ENCODE measurements at places on chromosomes 6 and 20.

GRCh38 chr20:53974785-53975555 is 95.4 kb downstream of the BCAS1 start:
- no peak for DNase-seq

DNA sequence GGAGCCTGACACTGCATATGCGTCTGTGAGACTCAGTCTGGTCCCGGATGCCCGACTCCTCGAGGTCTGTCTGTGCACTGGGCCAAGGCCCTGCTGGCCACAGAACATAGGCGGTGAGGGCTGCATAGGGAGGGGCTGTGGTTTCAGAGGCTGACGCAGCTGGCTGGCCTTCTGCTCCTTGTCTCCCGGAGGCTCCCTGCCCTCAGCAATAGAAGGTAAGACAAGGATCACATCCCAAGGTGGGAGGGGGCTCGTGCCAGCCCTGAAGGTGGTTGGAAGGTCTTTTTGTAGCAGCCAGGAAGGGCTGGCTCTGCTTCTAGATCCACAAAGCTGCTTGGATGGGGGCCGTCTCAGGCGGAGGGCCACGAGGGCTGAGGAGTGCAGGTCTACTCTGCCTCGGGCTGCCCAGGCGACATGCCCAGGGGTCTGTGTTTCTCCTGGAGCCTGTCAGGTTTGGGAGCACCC is 239.8 kb upstream of the SULF2 start:
- peak; percentile 97 for DNase-seq

GRCh38 chr6:166001359-166001758 is 166.3 kb downstream of the TBXT start:
- no peak for DNase-seq

GRCh38 chr6:18562726-18563125 is 175.6 kb downstream of the RNF144B start:
- no peak for DNase-seq

GRCh38 chr6:118551063-118552053 is 3.3 kb downstream of the PLN start:
- DNase-seq = peak; percentile 73

DNA sequence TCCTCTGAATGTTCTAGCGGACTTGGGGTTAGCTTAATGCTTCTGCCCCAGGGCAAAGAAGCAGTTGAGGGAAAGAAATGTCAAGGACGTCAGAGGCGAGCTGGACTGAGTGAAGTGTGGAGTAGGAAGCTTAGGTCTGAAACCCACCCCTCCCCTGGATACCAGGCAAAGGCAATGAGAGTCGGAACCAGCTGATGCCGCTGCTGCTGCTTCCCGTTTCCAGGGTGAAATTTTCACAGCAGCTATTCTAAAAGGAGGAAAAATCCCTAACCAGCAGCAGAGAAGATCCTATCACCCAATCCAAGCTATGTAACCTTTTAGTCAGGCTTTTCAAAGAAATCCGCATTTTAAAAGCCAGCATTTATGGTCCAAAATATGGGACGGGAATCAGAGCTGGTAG is 564.3 kb downstream of the LMBRD1 start:
- no peak for DNase-seq

GRCh38 chr6:106360989-106361430 is 493 bp downstream of the CRYBG1 start:
- DNase-seq = no peak

DNA sequence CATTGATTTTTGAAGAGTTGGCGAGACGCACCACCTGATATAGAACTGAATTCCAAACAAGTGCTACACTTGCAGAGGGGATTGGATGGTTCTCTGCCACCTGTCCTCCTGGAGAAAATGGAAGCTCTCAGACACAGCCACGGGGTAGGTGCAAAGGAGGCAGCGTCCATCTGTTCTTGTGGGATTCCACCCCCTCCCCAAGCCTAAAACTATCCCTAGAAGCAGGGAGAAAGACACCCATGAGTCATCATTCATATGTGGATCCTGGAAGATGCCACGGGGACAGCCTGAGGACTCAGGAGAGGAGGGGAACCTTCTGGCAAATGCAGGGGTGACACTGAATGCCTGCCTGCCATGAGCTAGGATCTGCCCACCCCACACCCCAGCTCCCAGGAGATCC is 171.3 kb upstream of the CST7 start:
- DNase-seq = no peak

DNA sequence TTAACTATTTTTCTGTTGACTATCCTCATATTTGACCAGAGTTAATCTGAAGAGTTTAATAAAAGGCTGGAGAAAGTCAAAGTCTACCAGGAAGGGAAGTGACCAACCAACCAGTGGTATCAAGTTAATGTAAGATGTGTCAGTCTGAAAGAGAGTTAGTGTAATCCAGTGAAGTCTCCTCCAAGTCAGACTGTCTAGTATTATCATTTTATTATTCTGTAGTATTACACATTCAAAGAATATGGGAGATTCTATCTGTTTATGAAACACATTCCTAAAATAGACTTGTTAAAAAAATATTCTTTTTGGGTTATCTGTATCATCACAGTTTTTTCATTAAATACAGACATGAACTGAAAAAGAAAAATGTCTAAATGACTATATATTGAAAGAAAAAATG is 194.4 kb downstream of the BTBD9 start:
- no peak for DNase-seq

DNA sequence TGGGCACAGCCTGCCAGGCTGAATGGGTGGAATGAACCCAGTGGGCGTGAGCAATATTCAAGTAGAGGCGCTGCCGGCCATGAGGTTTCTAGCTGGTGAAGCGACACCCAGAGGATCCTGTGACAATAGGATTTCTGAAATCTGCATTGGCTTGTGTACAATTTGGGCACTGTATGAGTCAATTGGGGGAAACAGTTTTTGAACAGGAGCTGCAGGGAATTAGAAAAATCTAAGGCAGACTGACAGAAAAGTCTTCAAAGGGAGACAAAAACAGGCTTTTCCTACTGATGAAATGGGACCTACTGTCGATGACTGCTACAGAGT is 148.8 kb upstream of the PROKR2 start:
- no peak for DNase-seq

DNA sequence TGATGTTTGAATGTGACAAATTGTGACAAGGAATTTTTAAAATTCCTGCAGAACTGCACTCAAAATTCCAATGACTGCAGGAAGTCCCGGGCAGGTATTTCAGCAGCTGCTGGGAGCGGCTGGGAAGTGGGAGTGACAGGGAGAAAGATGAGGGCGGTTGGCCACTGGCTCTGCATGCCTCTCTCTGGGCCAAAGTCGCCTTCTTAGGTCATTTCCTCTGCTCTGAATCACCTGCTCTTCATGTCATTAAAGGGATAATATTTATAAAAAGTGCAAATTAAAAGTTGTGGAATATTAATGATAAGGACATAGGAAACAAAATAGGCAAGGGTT is 43.9 kb downstream of the RAMACL start:
- no peak for DNase-seq

DNA sequence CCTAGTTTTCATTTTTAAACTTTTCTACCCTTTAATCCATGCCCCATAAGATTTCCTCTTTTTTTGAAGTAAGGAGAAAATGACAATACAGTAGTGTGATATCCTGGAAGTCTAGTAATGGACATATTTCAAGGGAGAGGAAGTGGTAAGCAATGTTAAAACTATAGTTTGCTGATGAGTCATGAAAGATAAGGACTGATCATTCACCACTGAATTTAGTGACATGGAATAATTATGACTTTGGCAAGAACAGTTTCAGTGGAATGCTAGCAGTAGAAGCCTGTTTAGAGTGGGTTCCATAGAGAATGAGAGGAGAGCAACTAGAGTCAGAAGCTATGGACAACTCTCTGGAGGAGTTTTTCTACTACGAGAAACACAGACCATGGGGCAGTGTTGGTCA is 24.9 kb upstream of the SLC2A12 start:
- DNase-seq = no peak

GRCh38 chr6:46269447-46270229 is 98.9 kb upstream of the ENPP5 start:
- DNase-seq = no peak

DNA sequence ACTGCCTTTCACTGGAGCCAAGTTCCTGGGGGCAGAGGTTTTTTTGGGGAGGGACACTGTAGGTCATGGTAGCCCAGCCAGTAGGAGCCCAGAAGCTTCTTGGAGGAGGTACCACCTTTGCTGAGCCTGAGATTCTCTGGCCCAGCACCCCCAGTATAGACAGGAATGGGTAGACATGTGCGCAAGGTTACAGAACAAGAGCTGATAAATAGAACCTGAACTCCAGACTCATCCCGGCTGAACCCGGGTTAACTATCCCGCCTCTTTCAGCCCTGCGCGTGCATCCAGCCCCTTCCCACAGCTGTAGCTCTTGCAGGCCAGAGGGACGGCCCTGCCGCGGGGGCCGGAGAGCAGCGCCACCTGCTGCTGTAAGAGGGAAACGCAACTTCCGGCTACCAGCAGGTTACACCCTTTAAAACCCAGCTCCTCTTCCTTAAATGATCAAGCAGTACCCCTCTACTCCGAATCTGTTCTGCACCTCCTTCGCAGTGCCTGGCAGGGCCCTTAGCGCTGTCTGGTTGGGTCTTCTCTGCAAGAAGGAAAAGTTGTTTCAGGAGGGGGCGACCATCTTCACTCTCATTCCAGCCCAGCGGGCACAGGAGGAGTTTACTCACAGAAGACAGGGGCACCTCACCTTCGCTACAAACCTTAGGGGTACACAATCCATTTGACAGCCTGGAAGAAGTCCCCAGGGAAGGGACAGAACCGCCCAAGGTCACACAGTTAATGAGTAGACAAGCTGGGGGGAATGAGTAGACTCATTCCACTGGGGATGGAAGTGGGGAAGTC is 7.5 kb downstream of the SRXN1 start:
- peak; percentile 54 for DNase-seq

GRCh38 chr6:88866856-88867255 is 96.6 kb downstream of the RNGTT start:
- peak; percentile 17 for DNase-seq

DNA sequence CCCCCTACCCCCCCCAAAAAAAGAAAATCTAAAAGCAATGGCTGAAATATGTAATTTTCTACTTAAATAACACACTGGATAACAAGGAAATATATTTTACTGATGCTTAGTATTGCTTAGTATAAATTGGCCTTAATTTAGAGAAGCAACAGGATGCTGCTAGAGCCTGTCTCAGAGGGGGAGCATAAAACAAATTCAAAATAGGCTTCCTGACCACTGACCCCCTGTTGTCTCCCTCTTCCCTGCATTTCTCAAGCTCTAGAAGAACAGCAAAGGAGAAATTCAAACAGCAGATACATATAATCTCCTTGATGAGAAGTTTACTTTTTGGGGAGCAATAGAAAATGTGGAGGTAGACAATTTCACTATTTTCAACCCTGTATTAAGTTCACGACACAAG is 631.1 kb upstream of the GJE1 start:
- DNase-seq = no peak

GRCh38 chr6:169235286-169235685 is 18.4 kb downstream of the THBS2 start:
- DNase-seq = no peak

DNA sequence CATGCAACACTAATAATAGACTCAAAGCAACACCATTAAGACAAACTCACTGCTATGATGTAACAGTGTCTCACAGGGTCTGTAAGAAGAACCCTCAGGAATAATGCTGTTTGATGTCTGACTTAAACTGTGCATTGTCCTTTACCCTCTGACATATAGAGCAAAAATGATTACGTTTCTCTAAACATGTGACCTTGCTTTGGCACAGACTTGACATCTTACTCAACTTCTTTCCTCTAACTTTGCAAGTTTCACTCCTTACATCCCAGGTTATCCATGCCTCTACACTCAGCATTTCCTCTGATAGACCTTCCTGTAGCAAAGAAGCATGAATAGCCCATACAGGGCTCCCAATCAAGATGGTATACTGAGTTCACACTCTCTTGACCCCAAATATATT is 252.7 kb downstream of the UST start:
- DNase-seq = peak; percentile 87

- DNase-seq = no peak
These were observed 158.6 kb downstream of the RNF144B start for GRCh38 chr6:18545726-18546125.

GRCh38 chr20:51594236-51595057 is 51.9 kb upstream of the NFATC2 start:
- DNase-seq = no peak

- no peak for DNase-seq
These were observed 27.0 kb downstream of the ITCH start for GRCh38 chr20:34389954-34390555.

DNA sequence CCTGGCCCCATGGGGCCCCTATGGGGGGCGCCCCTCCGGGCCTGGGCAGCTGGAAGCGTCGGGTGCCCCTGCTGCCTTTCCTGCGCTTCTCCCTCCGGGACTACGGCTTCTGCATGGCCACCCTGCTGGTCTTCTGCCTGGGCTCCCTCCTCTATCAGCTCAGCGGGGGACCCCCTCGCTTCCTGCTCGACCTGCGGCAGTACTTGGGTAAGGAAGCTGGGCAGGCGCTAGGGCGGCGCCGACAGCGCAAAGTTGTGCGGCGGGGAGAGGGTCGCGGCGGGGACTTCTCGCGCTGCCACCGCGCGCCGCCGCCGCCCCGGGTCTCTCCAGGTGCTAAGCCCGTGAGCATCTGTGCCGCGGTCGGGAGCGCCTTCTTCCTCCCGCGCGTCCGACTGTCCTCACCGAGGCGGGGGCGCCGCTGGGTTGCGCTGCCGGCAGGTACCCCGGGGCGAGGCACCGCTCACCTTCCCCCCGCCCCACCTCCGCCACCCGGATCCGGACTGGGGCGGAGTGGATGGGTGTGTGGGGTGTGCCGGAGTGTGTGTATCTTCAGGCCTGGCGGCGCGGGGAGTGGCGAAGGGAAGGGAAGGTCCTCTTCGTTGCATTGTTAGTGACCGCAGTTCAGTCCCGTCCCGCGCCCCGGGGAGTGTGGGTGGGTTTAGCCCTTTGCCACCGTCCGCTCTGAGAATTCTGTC is 788 bp downstream of the UST start:
- DNase-seq = peak; percentile 20

GRCh38 chr6:13870214-13870830 is 54.4 kb upstream of the RNF182 start:
- DNase-seq = no peak

- no peak for DNase-seq
These were observed 6.1 kb downstream of the MRS2 start for GRCh38 chr6:24408719-24409410.

Measured in fibroblast of mammary gland (primary cell).